Neural progenitor cell (in vitro differentiated cells): ENCODE measurements at places on chromosomes 13 and 19.

DNA sequence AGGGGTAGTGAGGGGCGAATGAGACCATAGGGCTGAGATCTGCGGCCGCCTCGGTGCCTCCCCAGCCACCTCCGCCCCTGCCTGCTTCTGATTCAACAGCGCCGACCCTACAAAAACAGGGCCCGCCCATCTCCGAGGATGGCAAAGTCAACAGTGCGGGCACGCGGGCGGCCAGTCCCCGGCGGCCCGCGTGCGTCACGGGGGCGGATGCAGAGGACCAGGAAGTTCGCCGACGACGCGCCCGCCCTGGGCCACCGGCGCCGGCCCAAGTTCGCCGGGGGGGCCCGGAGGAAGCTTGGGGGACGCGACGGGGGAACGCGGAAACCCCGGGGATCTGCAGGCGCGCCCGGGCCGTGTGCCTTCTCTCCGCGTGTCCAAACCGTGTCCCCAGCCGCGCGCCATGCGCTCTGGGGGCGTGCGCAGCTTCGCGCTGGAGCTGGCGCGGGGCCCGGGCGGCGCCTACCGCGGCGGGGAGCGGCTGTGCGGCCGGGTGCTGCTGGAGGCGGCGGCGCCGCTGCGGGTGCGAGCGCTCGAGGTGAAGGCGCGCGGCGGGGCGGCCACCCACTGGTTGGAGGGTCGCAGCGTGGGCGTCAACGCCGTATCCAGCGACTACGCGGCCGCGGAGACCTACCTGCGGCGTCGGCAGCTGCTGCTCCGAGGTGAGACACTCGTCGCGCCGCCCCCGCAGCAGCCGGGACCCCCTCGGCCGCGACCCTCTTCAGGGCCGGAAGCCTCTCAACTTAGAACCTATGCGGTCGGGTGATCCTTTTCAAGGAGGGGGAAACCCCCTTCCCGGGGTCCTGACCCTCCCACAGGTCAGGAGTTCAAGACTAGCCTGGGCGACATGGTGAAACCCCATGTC is 6.8 kb upstream of the ARRDC2 start:
- DNase-seq = peak; percentile 69

GRCh38 chr13:40273253-40274025 is 393.0 kb downstream of the FOXO1 start:
- no peak for DNase-seq

- DNase-seq = peak; percentile 100
These were observed at the start of gene HNRNPL for GRCh38 chr19:38849860-38850435. Gene HNRNPL (minus strand): TSS chr19:38849986. CDS start chr19:38849966, 20 bp downstream.

DNA sequence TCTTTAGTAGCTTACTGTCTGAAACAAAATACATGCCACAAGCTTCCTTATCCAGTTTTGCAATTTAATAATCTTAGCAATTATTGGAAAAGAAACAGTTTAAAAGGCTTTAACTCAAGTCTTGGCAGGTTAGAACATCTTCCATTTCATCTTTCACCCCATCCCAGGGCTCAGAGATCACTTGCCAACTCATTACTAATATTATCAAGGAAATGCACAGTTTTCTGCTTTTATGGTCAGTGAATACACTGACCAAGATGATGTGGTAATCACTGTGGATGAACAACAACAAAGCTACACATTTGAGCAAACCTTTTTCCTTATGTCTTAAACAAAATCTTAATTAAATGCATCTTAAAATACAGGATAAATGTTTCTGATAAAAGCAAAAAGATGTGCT is 48.0 kb upstream of the ITM2B start:
- no peak for DNase-seq

DNA sequence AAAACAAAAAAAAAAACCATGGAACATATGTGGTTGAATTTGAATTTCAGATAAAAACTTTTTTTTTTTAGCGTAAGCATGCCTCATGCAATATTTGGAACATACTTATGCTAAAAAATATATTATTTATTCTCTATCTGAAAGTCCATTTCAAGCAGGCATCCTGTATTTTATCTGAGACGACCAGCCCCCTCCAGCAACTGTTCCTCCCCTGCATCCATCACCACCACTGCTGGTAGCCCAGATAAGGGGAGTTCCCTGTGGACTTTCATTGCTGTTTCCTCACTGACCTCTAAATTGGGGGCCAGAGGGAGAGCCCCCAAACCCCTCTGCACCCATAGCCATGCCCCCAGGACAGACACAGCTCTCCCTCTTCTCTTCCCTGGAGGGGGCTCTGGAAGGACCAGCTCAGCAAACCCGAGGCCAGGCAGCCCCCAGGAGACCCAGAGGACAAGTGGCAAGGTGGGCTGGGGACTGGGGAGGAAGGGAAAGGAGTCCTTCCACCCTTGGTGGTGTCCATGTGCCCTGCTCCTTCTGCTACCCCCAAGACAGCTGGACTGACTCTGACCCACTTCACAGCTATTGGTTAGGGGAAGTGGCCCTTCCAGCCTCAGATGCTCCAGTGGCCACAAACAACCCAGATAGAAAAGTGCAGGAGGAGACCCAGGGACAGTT is 6.6 kb upstream of the SIGLEC12 start:
- DNase-seq = no peak

- DNase-seq = no peak
These were observed 10.3 kb upstream of the RNF113B start for GRCh38 chr13:98187155-98187964.

DNA sequence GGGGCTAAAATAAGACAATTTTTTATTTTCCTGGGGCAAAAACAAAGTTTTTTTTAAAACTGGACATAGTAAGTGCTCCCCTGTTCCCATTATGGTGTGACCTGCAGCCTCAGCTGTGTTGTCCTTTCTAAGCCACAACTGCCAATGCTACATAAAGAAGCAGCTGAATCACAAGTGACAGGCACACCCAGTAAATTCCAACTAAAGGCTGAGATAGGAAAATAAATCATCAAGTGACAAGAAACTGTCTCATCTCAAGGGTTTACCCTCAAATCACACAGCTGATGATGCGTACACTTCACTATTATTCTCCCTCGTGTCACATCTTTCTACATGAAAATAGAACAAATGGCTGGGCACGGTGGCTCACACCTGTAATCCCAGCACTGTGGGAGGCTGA is 28.7 kb downstream of the STK24 start:
- no peak for DNase-seq

DNA sequence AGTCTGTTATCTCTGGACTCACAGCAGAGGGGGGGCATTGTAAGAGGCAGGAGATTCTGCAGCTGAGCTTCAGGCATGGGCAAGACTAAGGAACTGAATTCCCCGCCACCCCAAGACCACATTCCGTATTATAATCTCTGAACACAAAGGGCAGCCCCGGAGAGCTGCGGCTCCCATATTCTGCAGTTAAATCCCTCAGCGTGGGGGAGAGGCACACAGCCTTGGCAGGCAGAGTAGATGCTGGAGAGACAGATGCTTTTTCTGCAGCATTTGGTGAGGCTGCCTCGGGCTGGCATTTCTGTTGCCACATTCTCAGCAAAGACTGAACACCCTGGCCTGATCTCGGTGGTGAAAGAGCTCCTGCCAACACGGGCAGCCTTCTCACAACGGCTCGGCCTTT is 12.9 kb downstream of the CHAF1A start:
- peak; percentile 86 for DNase-seq

DNA sequence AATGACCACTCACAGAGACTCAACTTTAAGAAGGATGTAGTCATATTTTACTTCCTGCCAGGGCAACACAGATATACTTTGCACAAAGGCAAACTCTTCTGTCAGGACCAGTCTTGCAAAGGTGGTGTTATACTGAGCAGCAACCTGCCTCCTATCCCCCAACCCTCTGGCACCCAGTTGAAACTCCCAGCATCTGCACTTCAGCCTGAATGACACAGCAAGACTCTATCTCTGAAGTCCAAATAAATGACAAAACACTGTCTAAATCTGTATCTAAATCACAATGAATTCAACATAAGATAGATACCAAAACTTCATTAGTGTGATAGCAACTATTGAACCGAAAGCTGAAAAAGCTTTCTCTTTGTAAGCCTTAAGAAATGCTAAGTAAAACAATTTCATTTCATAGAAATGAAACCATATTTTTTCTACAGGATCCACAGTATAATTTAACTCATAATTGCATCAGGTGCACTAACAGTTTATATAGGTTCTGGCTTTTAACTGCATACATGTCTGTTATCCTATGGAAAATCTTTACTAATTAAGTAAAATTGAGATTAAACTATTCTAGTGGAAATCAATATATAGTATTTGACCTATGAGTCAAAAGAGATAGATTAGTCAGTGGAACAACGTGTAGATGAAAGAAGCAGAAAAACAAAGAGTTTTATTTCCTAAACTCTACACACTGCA is 163.7 kb downstream of the TBC1D4 start:
- no peak for DNase-seq

GRCh38 chr19:29724102-29724641 is 9.1 kb upstream of the C19orf12 start:
- peak; percentile 71 for DNase-seq

DNA sequence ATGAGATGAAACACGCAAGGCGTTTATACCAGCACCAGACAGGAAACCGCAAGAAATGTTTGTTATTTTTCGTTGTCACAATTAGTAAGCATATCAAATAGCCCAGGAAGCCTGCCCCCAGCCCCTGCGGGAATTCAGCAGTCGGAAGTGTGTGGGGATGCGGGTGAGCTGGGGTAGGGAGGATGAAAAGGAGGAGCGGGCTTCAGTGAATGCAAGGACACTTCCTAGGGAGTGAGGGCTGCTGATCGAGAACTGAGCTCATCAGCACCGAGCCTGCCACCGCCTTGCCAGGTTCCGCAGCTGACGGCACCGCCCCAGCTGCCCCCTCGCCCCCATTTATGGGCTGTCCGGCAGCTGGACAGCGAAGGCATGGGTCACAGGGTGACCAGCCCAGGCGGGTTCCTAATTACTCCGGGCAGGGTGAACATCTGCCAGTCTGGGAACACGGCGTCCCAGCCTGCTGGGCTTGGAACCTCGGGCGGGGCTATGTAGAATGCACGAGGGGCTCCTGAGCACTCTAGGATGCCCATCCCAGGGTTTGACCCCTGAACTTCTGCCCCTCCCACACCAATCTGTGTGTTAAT is 1.6 kb upstream of the BEST2 start:
- no peak for DNase-seq

DNA sequence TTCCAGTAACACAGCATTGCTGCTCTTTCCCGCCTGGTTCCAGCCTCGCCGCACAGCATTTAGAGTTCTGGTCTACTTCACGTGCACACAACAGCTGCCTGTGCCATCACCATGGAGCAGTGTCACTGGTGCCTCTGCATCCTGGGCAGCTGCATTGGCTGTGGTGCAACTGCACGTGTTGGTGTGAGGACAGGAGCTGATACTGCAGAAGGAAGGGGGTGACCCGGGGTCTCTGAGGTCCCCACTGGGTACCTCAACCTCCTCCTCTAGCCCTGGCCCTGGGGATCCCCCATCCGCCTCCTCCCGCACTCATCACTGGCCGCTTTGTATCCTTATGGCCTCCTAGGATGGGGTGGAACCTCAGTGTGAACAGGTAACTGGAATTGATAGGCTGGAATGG is 112.5 kb downstream of the SOX1 start:
- DNase-seq = no peak

DNA sequence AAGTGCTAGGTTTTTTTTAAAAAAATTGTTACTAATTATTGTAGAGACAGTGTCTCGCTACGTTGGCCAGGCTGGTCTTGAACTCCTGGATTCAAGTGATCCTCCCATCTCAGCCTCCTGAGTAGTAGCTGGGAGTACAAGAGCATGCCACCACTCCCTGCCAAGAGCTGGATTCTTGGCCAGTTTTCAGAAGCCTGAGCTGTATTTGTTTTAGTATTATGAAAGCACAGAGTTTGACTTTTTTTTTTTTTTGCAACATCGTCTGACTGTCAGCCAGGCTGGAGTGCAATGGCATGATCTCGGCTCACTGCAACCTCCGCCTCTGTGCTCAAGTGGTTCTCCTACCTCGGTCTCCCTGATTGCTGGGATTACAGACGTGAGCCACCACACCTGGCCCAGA is 7.0 kb downstream of the ARMC6 start:
- no peak for DNase-seq

DNA sequence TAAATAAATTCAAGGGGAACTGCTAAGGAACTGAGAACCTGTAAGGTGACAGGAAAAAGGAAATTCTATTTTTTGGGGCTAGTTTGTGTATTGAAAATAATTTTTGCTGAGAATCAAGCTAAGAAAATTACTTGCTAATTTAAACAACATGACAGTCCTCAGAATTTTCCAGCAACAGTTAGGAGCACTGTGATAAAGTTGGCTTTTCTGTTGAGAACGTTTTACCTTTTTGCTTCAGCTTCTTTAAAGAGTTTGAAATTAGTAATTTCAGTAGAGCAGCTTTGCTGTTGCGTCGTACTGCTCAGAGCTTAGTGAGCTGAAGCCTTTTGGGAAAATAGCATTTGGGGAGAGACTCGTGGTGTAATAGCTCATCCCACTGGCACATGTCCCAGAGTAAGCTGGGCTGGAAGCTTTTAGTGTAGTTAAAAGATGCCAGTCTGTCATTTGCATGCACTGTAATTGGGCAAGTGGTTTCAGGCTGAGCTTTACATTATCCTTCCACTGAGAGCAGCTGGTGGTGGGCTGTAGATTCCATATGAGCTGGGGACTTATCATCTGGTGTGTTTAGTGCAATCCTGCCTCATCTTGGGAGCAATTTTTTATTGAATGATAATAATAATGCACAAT is 69.8 kb downstream of the LRCH1 start:
- DNase-seq = no peak

- DNase-seq = peak; percentile 61
These were observed 9.7 kb downstream of the INAFM1 start for GRCh38 chr19:47284324-47284899.

- DNase-seq = no peak
These were observed 146.9 kb upstream of the SLC10A2 start for GRCh38 chr13:103213152-103213551.

DNA sequence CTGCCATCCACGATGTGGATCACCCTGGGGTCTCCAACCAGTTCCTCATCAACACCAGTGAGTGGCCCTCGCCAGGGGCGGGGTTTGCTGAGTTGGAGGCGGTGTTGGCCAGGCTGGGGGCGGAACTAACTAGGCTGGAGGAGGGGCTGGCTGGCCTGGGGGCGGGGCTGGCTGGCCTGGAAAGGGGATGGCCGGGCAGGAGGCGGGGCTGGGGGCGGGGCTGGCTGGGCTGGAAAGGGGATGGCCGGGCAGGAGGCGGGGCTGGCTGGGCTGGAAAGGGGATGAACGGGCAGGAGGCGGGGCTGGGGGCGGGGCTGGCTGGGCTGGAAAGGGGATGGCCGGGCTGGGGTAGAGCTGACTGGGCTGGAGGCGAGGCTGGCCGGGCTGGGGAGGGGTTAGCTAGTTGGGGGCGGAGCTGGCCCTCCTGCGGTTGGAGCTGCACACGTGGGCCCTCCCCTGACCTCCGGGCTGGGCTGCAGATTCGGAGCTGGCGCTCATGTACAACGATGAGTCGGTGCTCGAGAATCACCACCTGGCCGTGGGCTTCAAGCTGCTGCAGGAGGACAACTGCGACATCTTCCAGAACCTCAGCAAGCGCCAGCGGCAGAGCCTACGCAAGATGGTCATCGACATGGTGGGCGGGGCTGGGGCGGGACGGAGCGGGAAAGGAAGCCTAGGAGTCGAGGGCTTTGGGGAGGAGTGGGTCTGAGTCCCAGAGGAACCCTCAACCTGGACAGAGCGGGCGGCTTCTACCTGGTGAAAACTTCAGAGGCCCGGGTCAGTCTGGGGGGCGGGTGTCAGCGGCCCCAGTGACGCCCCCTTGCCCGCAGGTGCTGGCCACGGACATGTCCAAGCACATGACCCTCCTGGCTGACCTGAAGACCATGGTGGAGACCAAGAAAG is 41.0 kb downstream of the PDE4A start:
- DNase-seq = peak; percentile 96
